Thyroid gland (tissue), 4 donors: ENCODE measurements at places on chromosomes 2 and 18. TPM values are rescaled to one million over a fixed set of nuclear protein-coding genes. Genes with fewer than 3 reads are reported as not detected.

- no peaks in the 10 kb centered on the region for H3K36me3 ChIP-seq
- H3K4me1 ChIP-seq: no peaks in the 10 kb centered on the region
- no peak for DNase-seq
- H3K4me3 ChIP-seq: no peak overlapping the region
These were observed 24.6 kb downstream of the ARL6IP6 start for GRCh38 chr2:152743002-152743401.

DNA sequence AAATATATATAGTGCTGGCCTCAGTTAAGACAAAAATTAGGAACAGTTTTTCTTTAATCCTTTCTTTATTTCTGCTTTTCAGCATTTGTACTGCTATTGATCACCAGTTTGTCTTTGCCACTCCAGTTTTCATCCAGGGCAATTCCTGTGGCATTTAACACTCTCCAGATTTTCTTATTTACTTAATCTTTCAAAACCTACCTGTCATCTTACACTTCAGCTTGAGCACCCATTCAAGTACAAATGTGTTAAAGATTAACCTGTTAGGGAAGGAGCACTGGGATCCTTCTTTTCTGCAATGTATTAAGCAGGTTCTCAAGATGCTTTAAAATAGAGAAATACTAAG lies 101.8 kb upstream of the SCN1A start:
- no peaks in the 10 kb centered on the region for H3K36me3 ChIP-seq
- no peak overlapping the region for H3K27ac ChIP-seq
- no peak overlapping the region for H3K4me3 ChIP-seq
- no peak for DNase-seq
- H3K27me3 ChIP-seq: no peaks in the 10 kb centered on the region

DNA sequence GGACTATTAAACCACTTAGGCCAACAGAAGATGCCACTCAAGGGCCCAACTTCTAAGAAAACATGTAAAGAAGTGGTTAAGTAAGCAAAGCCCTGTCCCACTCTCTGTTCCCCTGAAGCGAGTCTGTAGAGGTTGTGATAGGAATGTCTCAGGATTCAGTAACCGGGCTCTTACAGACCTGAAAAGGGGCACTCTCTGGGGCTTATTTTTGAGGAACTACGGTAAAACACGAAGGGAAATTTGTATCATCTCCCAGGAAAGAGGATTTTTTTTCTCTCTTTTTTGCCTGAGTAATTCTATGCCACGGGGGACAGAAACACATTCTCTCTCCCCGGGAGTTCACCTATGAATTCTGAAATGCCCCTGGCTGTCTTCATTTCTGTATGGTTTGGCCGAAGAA lies 77.4 kb downstream of the VIT start:
- H3K27ac ChIP-seq: no peak overlapping the region
- no peak for DNase-seq
- no peaks in the 10 kb centered on the region for H3K36me3 ChIP-seq

GRCh38 chr18:499776-500631 lies 497 bp downstream of the COLEC12 start:
- H3K27ac ChIP-seq: peak overlapping the region; percentile 49
- H3K36me3 ChIP-seq: no peaks in the 10 kb centered on the region
- no peak for DNase-seq
- peak overlapping the region; percentile 17 for H3K4me3 ChIP-seq
- peaks cover 4% of the 10 kb centered on the region for H3K4me1 ChIP-seq

DUSP2 gene
- total RNA-seq: 8.4 TPM

DNA sequence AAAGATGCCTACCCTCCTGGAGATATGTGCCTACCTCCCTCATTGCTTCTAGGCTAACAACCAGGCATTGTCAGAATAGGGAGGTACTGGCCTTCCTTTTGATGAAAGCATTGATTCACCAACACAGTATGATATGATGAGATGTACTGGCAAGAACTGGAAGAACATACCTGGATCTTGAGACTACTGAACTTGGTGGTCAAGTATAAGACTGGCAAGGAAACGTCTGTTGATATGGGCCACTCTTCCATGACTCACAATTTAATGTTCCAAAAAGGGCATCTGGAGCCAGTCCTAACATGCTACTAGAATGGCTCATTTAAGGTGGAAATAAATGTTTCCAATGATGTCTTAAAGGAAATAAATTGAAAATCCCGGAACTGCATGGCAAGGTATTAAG lies 18.1 kb downstream of the DTNB start:
- H3K4me3 ChIP-seq: no peak overlapping the region
- peaks cover 11% of the 10 kb centered on the region for H3K4me1 ChIP-seq
- H3K27me3 ChIP-seq: no peaks in the 10 kb centered on the region
- H3K36me3 ChIP-seq: no peaks in the 10 kb centered on the region

GRCh38 chr2:70049255-70049654 lies 38.0 kb upstream of the PCBP1 start:
- H3K27ac ChIP-seq: no peak overlapping the region
- DNase-seq: no peak
- H3K4me1 ChIP-seq: peaks cover 8% of the 10 kb centered on the region

GRCh38 chr2:12658310-12658945 lies 58.3 kb upstream of the TRIB2 start:
- DNase-seq: no peak
- no peaks in the 10 kb centered on the region for H3K27me3 ChIP-seq
- H3K36me3 ChIP-seq: no peaks in the 10 kb centered on the region
- H3K27ac ChIP-seq: no peak overlapping the region

GRCh38 chr18:44818668-44819403 lies 138.1 kb downstream of the SETBP1 start:
- no peak for DNase-seq
- H3K36me3 ChIP-seq: no peaks in the 10 kb centered on the region
- H3K4me1 ChIP-seq: peaks cover 38% of the 10 kb centered on the region
- no peak overlapping the region for H3K4me3 ChIP-seq

RAB6C gene
- total RNA-seq: 0.40 TPM

- no peak overlapping the region for H3K27ac ChIP-seq
- peaks cover 5% of the 10 kb centered on the region for H3K36me3 ChIP-seq
- H3K4me1 ChIP-seq: peaks cover 29% of the 10 kb centered on the region
- no peak for DNase-seq
These were observed 5.4 kb downstream of the AFG3L2 start for GRCh38 chr18:12371590-12371989.

DNA sequence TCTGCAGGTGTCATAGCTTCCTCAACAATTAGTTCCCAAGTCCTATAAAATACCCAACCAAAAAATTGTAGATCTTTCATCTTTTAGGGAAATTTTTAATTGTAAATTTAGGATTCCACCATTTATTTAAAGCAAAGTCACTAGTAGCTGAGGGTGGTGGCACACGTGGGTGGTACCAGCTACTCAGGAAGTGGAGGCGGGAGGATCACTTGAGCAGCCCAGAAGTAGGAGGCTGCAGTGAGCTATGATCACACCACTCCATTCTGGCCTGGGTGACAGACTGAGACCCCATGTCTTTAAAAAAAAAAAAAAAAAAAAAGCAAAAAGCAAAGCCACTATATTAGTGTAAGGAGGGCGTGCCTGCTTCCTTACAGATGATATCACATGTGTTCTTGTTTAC lies 60.3 kb upstream of the GREB1L start:
- DNase-seq: no peak
- H3K4me3 ChIP-seq: no peak overlapping the region
- no peaks in the 10 kb centered on the region for H3K27me3 ChIP-seq
- no peak overlapping the region for H3K27ac ChIP-seq
- no peaks in the 10 kb centered on the region for H3K36me3 ChIP-seq
- no peaks in the 10 kb centered on the region for H3K4me1 ChIP-seq

KCNJ13 gene
- total RNA-seq: 4.2 TPM

DNAJC5G gene
- total RNA-seq: 1.1 TPM

- no peaks in the 10 kb centered on the region for H3K27me3 ChIP-seq
- DNase-seq: no peak
- H3K36me3 ChIP-seq: no peaks in the 10 kb centered on the region
- no peaks in the 10 kb centered on the region for H3K4me1 ChIP-seq
- H3K27ac ChIP-seq: no peak overlapping the region
These were observed 36.9 kb downstream of the RIT2 start for GRCh38 chr18:43078478-43079092.

GRCh38 chr18:45312555-45313126 lies 302.6 kb upstream of the SLC14A2 start:
- no peak overlapping the region for H3K27ac ChIP-seq
- no peaks in the 10 kb centered on the region for H3K27me3 ChIP-seq
- no peaks in the 10 kb centered on the region for H3K4me1 ChIP-seq

MTHFD2 gene
- total RNA-seq: 34.8 TPM

GRCh38 chr2:15725101-15725781 lies 133.6 kb downstream of the DDX1 start:
- no peak overlapping the region for H3K4me3 ChIP-seq
- no peak overlapping the region for H3K27ac ChIP-seq
- DNase-seq: no peak
- peaks cover under 1% of the 10 kb centered on the region for H3K4me1 ChIP-seq
- no peaks in the 10 kb centered on the region for H3K36me3 ChIP-seq

DNA sequence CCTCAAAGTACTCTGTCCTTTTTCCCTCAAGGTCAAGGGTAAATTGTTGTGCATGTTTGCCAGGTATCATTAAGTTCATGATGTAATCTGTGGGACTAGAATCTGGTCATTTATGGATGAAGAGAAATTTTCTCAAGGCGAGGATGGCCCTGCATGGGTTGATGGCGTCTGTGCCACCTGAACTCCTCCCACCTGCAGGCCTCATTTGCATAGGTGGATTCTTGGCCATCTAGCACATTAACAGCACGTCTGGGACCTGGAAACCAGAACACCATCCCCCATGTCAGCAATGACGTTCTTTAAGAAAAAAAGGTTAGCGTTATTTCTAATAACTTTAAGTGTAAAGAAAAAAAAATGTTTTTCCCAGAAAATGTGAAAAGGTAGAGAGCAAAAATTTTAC lies 145.8 kb downstream of the ESCO1 start:
- no peaks in the 10 kb centered on the region for H3K27me3 ChIP-seq
- no peak for DNase-seq
- H3K36me3 ChIP-seq: peaks cover 17% of the 10 kb centered on the region
- H3K4me3 ChIP-seq: no peak overlapping the region
- no peak overlapping the region for H3K27ac ChIP-seq

CCDC88A gene
- total RNA-seq: 35.9 TPM

GRCh38 chr2:99545604-99546003 lies 55.8 kb upstream of the REV1 start:
- no peak overlapping the region for H3K4me3 ChIP-seq
- DNase-seq: no peak
- no peaks in the 10 kb centered on the region for H3K4me1 ChIP-seq
- H3K36me3 ChIP-seq: no peaks in the 10 kb centered on the region
- no peak overlapping the region for H3K27ac ChIP-seq

- DNase-seq: no peak
- H3K4me1 ChIP-seq: no peaks in the 10 kb centered on the region
- H3K4me3 ChIP-seq: no peak overlapping the region
- H3K36me3 ChIP-seq: no peaks in the 10 kb centered on the region
These were observed 281.0 kb downstream of the AFF3 start for GRCh38 chr2:99861376-99861760.

- H3K27ac ChIP-seq: no peak overlapping the region
- H3K27me3 ChIP-seq: no peaks in the 10 kb centered on the region
- no peak overlapping the region for H3K4me3 ChIP-seq
- no peak for DNase-seq
These were observed 40.0 kb downstream of the GKN2 start for GRCh38 chr2:68912732-68913131.

GRCh38 chr2:241007111-241007510 lies 8.7 kb downstream of the SNED1 start:
- H3K4me3 ChIP-seq: no peak overlapping the region
- H3K27ac ChIP-seq: no peak overlapping the region
- peaks cover 53% of the 10 kb centered on the region for H3K4me1 ChIP-seq
- no peaks in the 10 kb centered on the region for H3K27me3 ChIP-seq
- no peak for DNase-seq

PARD3B gene
- 27.0 TPM for total RNA-seq

DNA sequence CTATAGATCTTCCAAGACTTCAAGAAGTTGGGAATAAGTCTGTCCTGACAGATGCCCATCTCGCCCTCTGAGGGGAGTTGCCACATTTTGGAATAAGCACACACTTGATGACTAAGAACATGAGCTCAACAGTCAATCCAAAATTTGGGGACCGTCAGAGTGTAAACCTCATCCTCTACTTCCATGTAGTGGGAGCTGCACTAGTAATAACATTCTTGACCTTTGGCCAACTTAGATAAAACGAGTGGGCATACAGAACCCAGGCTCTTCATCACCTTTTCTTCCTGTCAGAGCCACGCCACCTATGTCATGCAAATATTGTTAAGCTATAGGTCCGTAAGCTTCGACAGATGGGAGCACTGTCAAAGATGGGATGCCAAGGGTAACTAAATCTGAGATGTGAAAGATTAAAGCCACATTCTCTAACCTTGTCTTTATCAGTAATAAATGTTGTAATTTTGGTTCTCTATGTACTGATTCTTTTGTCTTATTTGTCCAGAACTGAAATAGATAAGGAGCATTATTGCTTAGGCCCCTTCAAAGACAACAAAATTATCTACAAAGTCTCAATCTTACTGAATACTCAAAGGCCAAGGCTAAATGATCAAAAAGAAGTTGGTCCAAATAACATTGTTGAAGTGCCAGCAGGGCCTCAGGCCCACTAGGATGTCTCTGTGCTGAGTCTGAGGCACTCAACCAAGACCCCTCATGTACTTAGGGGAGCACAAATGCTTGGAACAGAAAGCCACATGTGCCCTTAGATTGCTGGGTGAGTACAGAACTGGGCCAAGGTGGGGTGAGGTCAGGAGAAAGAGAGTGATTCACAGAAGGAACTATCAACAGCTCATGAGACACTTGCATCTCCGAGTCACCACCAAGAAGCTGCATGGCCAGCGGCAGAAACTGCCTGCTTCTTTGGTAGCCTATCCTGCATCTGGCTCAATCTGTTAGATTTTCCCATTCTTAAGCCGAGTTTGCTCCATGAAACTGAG lies 15.0 kb downstream of the CDH2 start:
- H3K27me3 ChIP-seq: no peaks in the 10 kb centered on the region
- no peak overlapping the region for H3K27ac ChIP-seq
- H3K4me3 ChIP-seq: no peak overlapping the region
- DNase-seq: peak; percentile 14
- peaks cover 6% of the 10 kb centered on the region for H3K4me1 ChIP-seq

DNA sequence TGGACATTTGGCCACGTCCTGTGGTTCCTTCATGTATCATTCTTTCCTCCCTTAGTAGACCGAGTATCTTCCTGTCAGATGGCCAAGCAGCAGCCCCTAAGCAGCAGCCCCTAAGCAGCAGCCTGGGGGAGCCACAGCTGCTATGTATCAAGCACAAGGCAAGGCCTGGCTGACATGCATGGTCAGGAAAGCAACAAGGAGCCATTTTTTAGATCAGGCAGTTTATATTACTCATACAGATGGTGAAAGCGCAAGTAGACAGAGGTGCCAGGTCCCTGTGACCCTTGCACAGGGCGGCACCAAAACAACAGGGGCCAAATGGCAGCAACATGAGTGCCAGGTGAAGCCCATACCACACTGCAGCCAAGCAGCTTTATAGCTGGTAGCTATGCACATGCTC lies 22.1 kb downstream of the CHCHD5 start:
- no peak overlapping the region for H3K4me3 ChIP-seq
- no peak overlapping the region for H3K27ac ChIP-seq
- no peak for DNase-seq
- H3K27me3 ChIP-seq: no peaks in the 10 kb centered on the region
- no peaks in the 10 kb centered on the region for H3K4me1 ChIP-seq

- no peak overlapping the region for H3K27ac ChIP-seq
- no peak for DNase-seq
- H3K4me1 ChIP-seq: peaks cover 12% of the 10 kb centered on the region
- H3K36me3 ChIP-seq: no peaks in the 10 kb centered on the region
- no peak overlapping the region for H3K4me3 ChIP-seq
These were observed 104.7 kb downstream of the HNRNPLL start for GRCh38 chr2:38498045-38498481.
